ENCODE measurements at places on chromosomes 6 and 20. TPM values are rescaled to one million over a fixed set of nuclear protein-coding genes. Genes with fewer than 3 reads are reported as not detected.

- H3K4me3 ChIP-seq = no peak overlapping the region
- no peaks in the 10 kb centered on the region for H3K4me1 ChIP-seq
- no peak for DNase-seq
Measured at GRCh38 chr6:36326356-36326995, 10.2 kb downstream of the BNIP5 start.

DNA sequence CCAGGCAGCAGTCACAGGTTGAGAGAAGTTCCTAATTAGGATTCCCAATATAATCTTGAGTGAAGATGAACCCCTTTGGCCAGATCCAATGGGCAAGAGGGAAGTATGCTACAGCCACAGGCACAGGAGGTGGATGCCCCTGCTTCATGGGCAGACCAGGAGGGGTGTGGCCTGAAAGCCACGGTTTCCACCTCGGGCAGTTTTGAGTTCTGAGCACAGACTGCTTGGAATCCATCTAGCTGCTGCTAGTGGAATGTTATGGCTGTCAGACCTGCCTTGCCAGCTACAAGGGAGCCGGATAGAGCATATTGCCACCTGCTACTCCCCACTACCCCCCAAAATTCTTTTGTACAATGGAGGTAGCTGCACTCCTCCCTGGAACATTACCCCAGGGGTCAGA, 672.9 kb downstream of the HACE1 start:
- no peaks in the 10 kb centered on the region for H3K27me3 ChIP-seq
- no peak overlapping the region for H3K4me3 ChIP-seq
- H3K27ac ChIP-seq = no peak overlapping the region
- H3K36me3 ChIP-seq = no peaks in the 10 kb centered on the region

DNA sequence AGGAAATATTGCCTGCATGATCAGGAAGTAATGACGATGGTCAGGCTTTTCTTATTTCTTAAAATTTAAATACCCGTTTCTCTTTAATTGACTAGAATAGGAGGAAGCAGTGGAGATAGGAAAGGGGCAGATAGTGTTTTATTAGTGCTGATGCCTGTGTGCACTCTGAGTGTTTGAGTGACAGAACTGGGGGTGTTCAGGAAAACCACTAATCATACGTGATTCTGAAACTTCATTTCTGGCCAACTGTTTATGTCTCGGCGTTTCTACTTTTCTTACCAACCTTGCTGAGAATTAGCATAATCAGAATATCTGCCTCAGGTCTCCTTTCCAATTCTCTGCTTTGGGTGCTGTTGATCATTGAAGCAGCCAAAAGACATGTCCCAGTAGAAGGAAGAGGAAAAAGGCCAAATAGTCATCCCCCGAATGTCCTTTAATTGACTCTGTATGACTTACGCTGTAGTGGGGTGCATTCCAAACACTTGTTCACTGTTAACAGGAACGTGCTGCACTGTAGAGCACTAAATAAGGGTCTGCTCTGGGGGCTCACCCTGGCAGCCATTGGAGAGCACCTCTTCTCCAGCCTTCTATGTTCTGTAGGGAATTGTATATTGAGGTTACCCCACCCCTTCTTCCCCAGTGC, 152.9 kb downstream of the JARID2 start:
- H3K4me3 ChIP-seq = no peak overlapping the region
- H3K27me3 ChIP-seq = no peaks in the 10 kb centered on the region
- DNase-seq = no peak

C20orf173 gene
- not detected for total RNA-seq

GRCh38 chr20:47664744-47665143, 120.5 kb downstream of the SULF2 start:
- DNase-seq = no peak
- no peaks in the 10 kb centered on the region for H3K27me3 ChIP-seq
- peaks cover 25% of the 10 kb centered on the region for H3K36me3 ChIP-seq

CBLN4 gene
- not detected for total RNA-seq

DNA sequence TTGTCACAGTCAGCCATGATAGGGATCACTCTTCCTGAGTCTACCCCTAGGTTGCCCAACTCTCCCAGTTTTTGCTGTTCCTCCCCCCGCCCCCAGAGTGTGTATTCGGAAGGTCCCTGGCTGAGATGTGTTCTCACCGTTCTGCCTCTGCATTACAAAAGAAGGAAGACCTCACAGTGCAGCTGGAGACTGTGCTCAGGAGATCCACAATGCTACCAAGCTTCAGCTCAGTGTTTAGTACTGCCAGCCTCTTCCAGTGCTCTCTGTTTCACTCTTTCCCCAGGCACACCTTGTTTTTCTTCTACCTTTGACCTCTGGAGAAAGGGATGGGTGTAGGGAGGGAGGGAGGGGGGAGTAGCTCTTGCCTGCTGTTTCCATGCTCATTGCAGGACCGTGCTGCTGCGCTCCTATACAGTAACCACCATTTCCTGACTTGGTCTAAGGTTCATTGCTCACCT, 13.4 kb upstream of the MOCS1 start:
- no peaks in the 10 kb centered on the region for H3K27me3 ChIP-seq
- no peaks in the 10 kb centered on the region for H3K36me3 ChIP-seq
- H3K4me1 ChIP-seq = no peaks in the 10 kb centered on the region

DNA sequence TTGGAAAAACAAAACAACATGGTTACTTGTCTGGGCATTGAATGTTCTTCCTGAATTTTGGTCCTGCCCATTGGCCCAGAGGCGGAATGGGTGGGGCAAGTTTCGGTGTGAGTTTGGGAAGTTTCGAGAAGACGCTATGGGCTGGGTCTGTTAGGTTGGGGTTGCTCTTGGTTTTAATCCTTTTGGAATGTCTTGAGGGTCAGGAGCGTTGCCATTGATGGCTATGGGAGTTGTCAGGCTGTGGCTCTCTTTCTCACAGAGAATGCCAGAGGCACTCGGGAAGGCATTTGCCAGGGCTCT, 135.0 kb downstream of the LRRC1 start:
- H3K36me3 ChIP-seq = no peaks in the 10 kb centered on the region
- H3K27ac ChIP-seq = no peak overlapping the region
- H3K27me3 ChIP-seq = no peaks in the 10 kb centered on the region
- no peak for DNase-seq
- no peak overlapping the region for H3K4me3 ChIP-seq

DNA sequence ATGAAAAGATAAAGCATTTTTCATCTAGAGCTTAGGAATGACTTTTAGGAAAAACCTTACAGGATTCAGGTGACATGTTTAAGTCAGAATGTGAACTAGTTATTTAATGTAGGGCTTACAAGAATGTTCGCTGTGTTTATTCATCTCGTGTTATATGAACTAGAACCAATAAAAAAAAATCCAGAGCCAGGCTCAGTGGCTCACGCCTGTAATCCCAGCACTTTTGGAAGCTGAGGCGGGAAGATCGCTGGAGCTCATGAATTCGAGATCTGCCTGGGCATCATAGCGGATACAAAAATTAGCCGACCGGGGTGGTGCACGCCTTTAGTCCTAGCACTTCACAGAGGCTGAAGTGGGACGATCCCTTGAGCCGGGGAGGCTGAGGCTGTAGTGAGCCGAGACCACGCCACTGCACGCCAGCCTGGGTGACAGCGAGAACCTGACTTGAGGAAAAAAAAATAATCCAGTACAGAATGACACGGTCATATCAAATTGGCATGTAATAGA, 46.3 kb downstream of the OR2B2 start:
- DNase-seq = no peak
- H3K36me3 ChIP-seq = no peaks in the 10 kb centered on the region
- peak overlapping the region; percentile 69 for H3K4me3 ChIP-seq

DNA sequence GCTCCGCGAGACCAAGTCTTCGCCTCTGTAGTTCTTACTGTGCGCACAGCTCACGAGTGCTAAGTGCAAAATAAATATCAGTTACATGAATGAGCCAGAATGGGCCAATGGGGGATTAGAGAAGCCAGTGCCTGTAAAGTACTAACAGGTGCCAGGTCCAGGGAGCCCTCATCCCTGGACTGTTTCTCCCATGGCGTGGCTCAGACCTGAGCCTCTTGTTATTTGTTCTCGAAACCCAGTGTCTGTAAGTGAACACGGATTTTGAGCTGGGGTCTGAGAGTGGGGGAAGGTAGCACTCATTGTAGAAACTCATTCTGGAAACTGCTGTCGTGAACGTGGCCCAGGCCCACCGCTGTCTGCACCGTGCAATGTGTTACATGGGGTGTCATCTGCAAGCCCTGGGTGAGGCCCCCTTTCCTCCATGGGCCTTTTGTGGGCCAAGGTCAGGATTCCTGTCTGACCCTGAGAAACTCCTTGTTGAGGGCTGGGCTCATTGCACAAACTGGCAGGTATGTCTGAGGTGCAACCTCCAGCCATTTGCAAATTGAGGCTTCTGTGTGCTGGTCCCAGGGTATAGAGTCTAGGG, 154.7 kb downstream of the SYCP2 start:
- no peaks in the 10 kb centered on the region for H3K27me3 ChIP-seq
- no peak overlapping the region for H3K27ac ChIP-seq
- H3K4me1 ChIP-seq = no peaks in the 10 kb centered on the region
- no peak for DNase-seq
- no peaks in the 10 kb centered on the region for H3K36me3 ChIP-seq

EFCAB8 gene
- total RNA-seq = 3.8 TPM

PSORS1C2 gene
- not detected for total RNA-seq

PNPLA1 gene
- total RNA-seq = 0.32 TPM

ADGRG6 gene
- not detected for total RNA-seq

FAM83C gene
- not detected for total RNA-seq

- no peak overlapping the region for H3K4me3 ChIP-seq
- H3K27ac ChIP-seq = no peak overlapping the region
- DNase-seq = no peak
- H3K4me1 ChIP-seq = peaks cover 11% of the 10 kb centered on the region
- H3K36me3 ChIP-seq = no peaks in the 10 kb centered on the region
Measured at GRCh38 chr20:16244892-16245291, 328.4 kb downstream of the KIF16B start.

SAMD3 gene
- total RNA-seq = 2.5 TPM

- no peaks in the 10 kb centered on the region for H3K36me3 ChIP-seq
- DNase-seq = no peak
- H3K4me1 ChIP-seq = peaks cover 23% of the 10 kb centered on the region
Measured at GRCh38 chr20:32670773-32671455, 2.8 kb downstream of the C20orf203 start.

DNA sequence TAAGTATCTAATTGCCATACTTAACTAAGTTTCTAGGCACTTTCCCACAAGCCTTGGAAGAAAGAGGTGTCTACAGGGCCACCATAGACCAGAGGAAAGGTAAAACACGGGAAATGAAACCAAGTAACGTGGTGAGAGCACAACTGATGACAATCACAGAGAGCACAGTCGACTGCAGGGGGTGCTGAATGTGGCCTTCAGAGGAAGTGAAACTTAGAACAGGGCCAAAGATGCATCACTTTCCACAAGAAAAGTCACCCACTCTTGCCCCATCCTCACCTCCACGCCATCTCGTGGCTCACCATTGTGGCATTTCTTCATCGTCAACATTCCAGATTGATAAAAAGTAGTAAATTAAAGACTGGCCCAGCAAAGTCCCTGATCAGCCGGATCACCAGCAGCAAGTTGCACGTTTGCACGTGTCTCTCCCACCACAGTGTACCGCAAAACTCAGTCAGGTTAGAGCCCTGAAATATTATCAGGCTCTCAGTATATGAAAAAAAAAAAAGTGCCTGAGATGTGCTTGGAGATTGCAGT, 31.4 kb downstream of the HIVEP2 start:
- DNase-seq = peak; percentile 92
- H3K4me1 ChIP-seq = peaks cover 22% of the 10 kb centered on the region
- H3K36me3 ChIP-seq = no peaks in the 10 kb centered on the region
- peak overlapping the region; percentile 93 for H3K27ac ChIP-seq

SCRT2 gene
- not detected for total RNA-seq

DNA sequence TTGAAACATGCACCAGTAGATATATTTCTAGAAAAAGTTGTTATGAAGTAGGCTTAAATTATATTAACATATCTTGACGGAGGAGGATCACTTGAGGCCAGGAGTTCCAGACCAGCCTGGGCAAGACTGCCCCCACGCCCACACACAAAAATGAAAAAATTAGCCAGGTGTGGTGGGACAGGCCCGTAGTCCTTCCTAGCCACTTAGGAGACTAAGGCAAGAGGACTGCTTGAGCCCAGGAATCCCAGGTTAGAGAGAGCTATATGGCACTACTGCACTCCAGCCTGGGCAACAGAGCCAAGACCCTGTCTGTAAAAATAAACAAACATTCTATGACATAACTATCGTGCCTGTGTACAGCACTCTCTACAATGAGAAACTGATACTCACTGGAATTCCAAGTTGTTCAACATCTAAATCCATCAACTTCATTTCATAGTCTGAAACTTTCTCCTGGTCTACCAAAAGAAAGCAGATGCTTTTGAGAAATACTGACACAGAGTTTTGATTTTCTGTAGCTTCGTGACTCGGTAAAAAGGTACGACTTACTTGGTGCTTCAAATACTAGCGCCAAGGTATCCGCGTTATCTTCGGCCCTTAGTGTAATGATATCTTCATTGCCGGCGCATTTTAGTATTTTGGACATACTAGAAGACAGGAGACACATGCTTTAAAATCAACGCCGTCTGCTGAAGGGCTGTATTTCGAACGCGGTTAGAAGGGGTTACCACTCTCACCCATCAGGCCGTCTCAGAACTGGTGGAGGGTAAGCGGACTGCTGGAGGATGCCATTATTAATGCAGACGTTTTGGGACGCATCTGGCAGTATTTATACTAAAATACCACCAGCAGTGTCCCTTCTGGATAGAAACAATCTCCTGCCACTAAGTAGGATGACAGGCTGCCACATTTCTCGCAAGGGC, 1.3 kb downstream of the PCNA start:
- H3K36me3 ChIP-seq = peaks cover 1% of the 10 kb centered on the region
- no peaks in the 10 kb centered on the region for H3K27me3 ChIP-seq
- peak overlapping the region; percentile 68 for H3K27ac ChIP-seq

DNA sequence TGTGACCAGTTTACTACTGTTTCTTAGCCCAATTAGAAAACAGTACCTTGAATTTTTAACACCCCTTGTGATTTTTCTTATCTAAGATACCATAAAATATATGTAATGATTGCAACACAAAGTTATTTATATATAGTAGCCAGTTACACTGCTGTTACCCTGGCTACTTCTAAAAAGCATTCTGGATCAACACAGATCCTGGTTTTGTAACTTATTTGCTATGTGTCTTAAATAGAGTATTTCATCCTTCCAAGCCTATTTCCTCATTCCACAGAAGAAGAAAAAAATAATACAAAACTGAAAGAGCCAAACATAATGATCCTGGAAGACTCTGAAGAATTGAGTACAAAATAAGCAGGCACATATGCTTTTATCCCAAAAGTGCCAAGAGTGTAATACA, 19.0 kb upstream of the GSTA4 start:
- H3K4me3 ChIP-seq = no peak overlapping the region
- no peak overlapping the region for H3K27ac ChIP-seq
- H3K4me1 ChIP-seq = no peaks in the 10 kb centered on the region
- no peak for DNase-seq

DNA sequence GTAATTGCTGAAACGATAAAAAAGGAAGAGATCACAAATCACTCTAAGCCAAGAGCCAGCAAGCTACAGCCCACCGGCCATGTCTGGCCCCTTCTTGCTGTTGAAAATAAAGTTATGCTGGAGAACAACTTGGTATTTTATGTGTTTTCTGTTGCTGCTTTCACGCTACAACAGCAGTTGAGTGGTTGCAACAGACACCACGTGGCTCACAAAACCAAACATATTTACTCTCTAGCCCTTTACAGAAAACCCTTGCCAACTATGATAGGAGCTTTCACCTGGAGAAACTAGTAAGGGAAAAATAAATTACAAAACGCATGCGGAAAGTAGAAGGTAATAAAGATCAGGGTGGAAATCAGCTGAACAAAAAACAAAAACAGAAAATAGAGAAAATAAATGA, 41.1 kb upstream of the SLCO4A1 start:
- H3K4me3 ChIP-seq = no peak overlapping the region
- H3K27me3 ChIP-seq = no peaks in the 10 kb centered on the region
- DNase-seq = no peak
- H3K4me1 ChIP-seq = peaks cover 53% of the 10 kb centered on the region
- no peak overlapping the region for H3K27ac ChIP-seq
- no peaks in the 10 kb centered on the region for H3K36me3 ChIP-seq

C2 gene
- 3.4 TPM for total RNA-seq

HMGCLL1 gene
- total RNA-seq = not detected

All from B cell (primary cell).